HCT116 (cell line): ENCODE measurements at places on chromosomes 1 and 21.

DNA sequence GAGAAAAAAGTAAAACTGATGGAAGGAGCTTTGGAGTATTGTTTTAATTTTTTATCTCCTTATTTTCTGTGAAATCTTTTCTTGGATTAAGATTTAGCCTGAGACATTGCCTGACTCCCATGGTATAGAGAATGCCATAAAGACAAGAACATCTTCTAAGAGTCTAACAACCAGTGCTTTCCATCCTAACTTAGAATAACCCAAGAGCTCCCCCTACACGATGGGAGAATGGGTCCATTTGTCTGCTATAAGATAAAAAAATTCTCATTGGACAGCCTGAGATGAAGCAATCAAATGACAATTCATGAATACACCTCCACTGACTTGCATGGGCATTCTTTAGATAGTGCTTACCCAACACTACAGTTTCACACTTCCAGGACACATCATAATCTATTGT is 478.1 kb downstream of the TTLL7 start:
- DNase-seq = no peak

GRCh38 chr1:23288201-23288600 is 55.9 kb downstream of the HNRNPR start:
- no peak for DNase-seq

- no peak for DNase-seq
Observed at GRCh38 chr1:224054611-224055010, 59.3 kb upstream of the FBXO28 start.

- DNase-seq = no peak
Observed at GRCh38 chr1:235563513-235564061, 59.3 kb upstream of the B3GALNT2 start.
